ENCODE measurements at places on chromosomes 2 and 18. TPM values are rescaled to one million over a fixed set of nuclear protein-coding genes. Genes with fewer than 3 reads are reported as not detected.

- no peak for DNase-seq
These were observed 96.6 kb upstream of the CABLES1 start for GRCh38 chr18:23038712-23039111.

GRCh38 chr18:35641916-35642315, 60.4 kb downstream of the GALNT1 start:
- DNase-seq = no peak

DNA sequence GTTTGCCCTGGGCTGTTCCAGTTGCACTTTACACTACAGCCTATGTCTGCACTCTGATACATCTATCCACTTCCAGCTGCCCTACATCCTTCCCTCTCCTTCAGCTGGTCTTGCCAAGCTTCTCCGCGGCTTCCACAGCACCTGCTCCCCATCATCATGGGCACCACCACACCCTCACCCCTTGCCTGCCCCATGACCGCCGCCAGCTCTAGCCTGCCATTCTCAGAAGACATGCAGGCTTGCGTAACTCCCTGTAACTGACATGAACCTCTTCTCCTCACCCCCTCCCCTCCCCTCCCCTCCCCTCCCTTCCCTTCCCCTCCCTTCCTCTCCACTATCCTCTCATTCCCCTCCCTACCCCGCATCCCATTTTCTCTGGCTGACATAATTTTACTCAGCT, 46.0 kb downstream of the PAX8 start:
- DNase-seq = no peak

DSG1 gene
- 2.0 TPM for total RNA-seq

- DNase-seq = no peak
These were observed 348.2 kb downstream of the MYCN start for GRCh38 chr2:16288371-16289112.

DNA sequence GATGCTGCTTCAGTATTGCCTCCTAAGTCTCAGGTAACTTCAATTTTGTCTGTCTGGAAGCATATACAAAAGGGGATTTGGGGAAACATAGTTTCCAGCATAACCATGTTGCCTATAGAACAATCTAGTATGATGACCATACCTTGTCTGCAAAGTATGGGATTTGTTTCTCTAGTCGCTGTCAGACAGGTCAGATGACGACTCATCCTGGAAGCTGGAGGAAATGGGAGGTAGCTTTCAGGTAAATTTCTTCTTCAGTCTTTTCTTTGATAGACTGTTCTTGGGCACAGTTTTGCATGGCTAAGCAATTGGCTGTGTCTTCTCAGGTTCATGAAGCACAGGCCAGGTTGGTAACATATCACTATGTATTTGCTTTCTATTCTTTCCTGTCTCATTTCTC, 2.8 kb upstream of the OSBPL6 start:
- DNase-seq = no peak

GRCh38 chr2:38722271-38723061, 28.7 kb downstream of the SRSF7 start:
- no peak for DNase-seq

DNA sequence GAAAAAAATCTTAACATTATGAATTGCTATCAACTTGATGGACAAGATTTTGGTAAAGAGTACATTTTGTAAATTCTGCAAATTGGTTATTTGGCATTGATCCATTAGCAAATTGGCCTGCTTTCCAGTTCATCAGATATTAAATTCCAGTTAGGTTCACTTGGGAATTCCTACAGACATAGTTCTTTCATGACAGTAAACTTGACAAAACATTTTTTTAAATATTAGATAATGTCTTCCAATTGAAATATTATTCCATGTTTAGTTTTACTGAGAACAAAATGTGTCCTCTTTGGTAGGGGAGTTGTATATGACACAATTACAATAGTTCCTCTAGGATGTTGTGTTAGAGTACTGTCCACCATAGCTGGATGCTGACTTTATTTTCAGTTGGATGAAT, 141.9 kb downstream of the LCLAT1 start:
- DNase-seq = no peak

- DNase-seq = peak; percentile 50
These were observed 149.6 kb upstream of the APCDD1 start for GRCh38 chr18:10304853-10305252.

DNA sequence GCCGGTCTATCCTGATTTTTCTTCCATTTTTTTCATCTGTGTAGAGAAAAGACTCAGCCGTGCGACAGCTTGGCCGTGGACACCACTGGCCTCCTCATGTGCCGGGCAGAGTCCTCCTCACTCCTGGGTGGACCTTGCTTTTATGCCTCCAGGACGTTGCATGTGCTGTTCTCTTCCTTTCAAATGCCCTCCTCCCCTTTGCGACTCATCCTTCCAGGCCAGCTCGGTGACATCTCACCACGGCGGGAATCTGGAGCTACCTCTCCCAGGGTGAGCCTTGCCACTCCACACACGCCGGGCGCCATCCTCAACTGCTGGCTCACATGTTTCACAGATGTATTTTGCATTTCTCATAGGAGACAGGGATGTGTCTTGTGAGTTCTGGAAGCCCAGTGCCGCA, 198.5 kb upstream of the HDAC4 start:
- DNase-seq = no peak

DNA sequence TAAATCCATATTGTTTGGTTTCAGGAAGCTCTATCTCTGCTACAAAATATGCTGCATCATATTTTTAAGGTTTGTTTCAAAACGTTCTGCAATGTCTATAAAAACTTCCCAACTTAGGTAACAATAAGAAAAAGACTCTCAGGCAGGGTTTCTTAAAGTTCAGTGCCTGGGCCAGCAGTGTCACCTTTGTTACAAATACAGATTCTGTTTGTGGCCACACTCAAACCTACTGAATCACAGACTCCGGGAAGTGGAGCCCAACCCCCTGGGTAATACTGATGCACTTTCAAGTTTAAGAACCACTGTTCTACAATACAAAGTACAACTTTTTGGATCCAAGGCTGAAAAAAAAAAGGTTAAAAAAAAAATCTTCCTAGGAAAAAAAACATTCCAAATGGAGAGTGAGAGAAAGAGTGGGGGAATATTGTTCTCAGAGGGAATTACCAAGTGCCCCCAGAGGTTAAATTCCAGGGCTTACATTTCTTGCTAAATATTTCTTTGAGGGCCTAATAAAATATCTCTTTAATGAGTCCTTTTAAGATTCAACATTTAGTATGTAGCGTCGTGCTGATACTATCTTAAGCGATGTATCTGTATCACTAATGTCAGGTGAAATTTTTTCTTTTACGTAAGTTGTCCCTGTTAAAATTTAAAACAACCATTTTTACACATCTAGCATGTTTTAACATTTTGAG, 476.7 kb downstream of the TXNL1 start:
- no peak for DNase-seq

GRCh38 chr2:183105402-183106134, 18.7 kb upstream of the NUP35 start:
- no peak for DNase-seq

SLC5A7 gene
- not detected for total RNA-seq

GRCh38 chr2:45879936-45880335, 228.5 kb downstream of the PRKCE start:
- no peak for DNase-seq

GRCh38 chr2:105618351-105618659, 126.4 kb upstream of the NCK2 start:
- DNase-seq = no peak

DNA sequence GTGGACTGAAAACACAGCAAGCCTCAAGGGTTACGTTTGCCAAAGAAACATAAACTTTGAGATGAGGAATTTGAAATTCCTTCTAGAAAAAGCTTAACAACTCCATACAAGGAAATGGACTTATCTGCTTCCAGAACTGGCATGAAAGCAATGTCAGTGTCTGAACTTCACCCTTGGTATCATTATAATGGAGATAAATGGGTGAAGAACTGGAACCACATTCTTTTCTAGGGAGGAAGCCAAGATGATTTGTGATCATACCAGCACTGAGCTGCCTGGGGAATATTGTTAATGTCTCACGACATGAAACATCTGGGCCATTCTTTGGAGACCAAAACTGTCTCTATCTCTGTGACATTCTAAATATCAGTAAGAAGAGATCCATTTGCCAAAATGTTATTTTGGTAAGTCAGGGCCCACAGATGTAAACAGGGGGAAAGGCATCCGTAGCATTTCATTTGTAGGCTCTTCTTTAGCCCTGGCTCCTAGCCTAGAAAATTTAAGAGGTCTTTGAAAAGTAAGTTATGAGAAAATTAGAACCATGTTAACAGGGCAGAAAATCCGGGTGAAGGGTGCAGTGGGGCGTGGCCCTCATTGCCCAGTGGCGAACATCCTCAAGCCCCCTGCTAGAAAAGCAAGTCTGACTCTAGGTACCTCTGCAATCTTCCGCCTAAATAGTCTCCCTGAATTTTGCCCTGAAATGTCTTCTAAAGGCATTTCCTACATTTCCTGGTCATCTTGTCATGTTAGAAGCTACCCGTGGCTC, 295.3 kb upstream of the EPAS1 start:
- DNase-seq = no peak

GALR1 gene
- 0.03 TPM for total RNA-seq
